ENCODE measurements at places on chromosomes 2 and 18.
A peak's percentile ranks its signal among the peaks of the same experiment; 100 is the strongest.

DNA sequence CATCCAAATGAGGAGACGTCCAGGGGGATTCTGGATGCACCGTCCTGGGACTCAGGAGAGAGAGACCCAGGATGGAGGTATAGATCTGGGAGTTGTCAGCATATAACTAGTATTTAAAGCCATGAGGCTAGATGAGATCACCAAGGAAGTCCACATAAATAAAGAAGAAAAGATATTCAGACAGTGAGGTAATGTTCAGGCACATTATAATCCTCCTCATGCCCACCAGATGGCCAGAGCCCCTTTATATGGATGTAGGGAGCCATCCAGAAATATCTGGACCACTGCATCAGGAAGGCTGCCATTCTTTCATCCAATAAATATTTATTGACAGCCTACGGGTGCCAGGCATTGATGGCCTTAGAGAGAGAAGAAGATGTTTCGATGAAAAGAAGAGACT is 21.2 kb upstream of the NCKAP5 start:
- no peak for DNase-seq

GRCh38 chr2:162004031-162004430 is 70.0 kb downstream of the DPP4 start:
- no peak for DNase-seq

GRCh38 chr2:113079131-113079530 is 11.4 kb downstream of the IL1F10 start:
- DNase-seq: no peak

GRCh38 chr2:63819256-63819655 is 22.4 kb upstream of the UGP2 start:
- DNase-seq: no peak

- DNase-seq: no peak
Measured at GRCh38 chr2:82013641-82014040, 1709.1 kb upstream of the LRRTM1 start.

DNA sequence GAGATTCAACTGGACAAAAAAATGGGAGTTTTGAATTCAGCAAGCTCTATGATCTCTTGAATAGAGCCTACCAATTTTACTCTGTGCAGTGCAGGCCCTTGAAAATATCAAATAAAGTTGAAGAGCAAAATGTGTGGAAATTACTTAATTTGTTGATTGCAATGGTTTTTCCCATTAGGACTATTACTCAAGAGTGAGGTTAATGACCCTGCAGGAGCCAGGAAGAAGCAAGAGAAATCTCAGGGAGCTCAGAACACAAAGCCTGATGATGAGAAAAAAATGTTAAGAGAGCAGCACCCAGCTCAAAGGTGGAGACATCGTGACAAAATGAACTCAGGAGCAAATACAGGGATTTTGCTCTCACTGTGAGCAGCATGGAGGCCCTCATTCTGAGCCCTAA is 337.6 kb upstream of the TRIB2 start:
- DNase-seq: no peak

- DNase-seq: no peak
Measured at GRCh38 chr2:172173174-172173706, 70.5 kb upstream of the DLX2 start.

DNA sequence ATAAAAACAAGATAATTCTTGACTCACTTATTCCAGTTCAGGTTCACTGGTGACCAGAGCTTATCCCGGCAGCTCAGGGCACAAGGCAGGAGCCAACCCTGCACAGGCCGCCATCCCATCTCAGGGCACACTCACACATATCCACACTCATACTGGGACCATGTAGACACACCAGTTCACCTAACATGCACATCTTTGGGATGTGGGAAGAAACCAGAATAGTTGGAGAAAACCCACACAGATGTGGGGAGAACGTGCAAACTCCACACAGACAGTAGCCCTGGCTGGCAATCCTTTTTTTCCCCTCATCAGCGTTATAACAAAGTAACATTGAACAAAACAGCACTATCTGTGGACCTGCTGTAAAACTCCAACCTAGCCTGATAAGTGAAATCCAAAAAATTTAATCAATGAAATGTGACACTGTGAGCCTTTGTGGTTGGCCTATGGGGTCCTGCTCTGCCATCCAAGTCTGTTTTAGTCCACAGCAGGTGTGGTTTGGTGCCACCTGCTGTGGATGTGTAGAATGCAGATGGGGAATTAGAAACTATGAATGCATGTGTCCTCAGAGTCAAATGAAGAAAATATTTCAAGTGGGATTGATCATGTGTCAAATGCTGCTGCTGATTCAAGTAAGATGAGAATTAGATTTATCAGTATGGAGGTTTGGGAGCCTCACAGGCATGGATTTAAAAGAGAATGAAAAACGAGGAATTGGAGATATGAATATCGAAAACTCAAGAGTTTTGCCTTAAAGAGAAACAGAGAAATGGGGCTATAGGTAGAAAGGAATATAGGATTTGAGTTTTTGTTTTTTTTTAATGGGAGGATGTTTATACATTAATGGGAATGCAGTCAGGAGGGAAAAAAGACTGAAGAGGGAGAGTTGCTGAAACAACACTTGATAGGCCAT is 47.0 kb downstream of the UGP2 start:
- peak; percentile 55 for DNase-seq

DNA sequence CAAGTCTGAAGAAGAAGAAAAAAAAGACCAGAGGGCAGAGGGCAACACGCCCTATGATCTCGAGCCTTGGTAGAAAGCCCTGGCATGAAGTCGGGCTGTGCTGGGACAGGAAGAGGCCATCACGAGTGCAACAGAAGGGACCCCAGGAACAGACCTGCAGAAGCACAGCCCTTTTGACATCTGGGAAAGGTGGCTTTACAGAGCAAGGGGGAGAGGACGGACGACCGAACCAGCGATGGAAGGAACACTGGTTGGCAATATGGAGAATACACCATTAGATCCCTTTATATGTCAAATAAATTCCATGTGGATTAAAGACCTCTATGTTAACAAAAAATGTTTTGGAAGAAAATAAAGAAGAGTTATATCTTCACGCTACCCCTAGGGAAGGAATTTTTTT is 10.7 kb downstream of the KIF1A start:
- no peak for DNase-seq

GRCh38 chr2:233349005-233349998 is 5.0 kb upstream of the DGKD start:
- peak; percentile 88 for DNase-seq

DNA sequence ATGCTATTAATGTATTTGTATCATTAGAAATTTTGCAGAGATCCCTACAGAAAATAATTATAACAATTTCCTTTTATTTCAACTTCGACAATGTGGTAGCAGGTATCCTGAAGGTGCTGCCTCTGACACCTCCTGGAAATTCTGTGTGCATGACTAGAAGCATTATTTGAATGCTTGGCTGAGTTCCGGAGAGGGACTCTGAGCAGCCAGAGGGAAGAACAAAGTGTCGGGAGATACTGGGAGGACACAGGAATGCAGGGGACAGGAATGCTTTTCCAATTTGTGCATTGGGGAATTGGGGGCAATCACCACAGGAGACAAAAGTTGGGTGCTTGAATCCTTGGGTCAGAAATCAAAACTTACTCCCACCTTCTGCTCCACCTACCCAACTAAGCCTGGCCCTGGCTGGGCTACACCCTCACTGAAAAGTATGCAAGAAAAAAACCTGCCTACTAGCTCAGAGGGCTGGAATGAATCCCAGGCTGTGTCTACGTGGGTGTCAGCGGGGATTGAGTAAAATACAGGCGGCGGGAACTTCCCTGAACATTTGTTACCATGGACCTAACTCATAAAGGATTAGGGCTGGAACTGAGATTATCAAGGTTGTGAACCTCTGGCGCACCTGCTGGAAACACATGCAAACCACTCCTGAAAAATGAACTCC is 299.3 kb downstream of the SOX11 start:
- DNase-seq: no peak

DNA sequence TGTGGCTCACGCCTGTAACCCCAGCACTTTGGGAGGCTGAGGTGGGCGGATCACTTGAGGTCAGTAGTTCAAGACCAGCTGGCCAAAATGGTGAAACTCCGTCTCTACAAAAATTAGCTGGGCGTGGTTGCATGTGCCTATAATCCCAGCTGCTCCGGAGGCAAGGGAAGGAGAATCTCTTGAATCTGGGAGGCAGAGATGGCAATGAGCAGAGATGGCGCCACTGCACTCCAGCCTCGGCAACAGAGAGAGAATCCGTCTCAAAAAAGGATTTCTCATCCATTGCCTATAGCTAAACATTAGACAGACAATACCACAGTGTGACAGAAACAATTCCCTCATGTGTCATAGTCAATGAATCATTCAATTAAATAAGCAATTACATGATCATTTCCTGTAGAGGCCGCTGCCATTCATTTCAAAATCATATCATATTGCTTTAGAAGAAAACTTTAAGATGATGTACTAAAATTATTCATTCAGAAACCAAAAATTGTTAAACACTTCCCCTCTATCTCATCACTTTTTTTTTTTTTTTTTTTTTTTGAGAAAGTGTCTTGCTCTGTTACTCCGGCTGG is 69.5 kb upstream of the TGIF1 start:
- DNase-seq: no peak

- no peak for DNase-seq
Measured at GRCh38 chr2:15728245-15728938, 136.7 kb downstream of the DDX1 start.

DNA sequence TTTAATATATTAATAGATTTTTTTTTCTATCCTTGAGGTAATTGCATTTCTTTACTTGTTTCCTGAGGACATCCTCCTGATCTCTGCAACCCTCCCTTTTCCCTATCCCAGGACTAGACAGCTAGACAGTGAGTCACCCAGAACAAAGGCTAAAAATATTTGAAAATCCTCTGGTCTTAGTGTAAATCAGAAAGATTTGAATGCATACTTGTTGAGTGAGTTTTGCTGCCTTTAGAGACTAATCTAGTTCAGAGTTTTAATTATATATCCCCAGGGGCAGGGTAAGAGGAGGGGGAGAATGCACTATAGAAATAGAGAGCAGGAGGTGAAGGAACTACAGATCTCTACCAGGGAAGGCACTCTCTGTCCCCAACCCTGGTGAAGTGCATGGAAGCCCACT is 202.3 kb upstream of the TCF4 start:
- no peak for DNase-seq

GRCh38 chr2:118168615-118169014 is 80.3 kb downstream of the INSIG2 start:
- no peak for DNase-seq

DNA sequence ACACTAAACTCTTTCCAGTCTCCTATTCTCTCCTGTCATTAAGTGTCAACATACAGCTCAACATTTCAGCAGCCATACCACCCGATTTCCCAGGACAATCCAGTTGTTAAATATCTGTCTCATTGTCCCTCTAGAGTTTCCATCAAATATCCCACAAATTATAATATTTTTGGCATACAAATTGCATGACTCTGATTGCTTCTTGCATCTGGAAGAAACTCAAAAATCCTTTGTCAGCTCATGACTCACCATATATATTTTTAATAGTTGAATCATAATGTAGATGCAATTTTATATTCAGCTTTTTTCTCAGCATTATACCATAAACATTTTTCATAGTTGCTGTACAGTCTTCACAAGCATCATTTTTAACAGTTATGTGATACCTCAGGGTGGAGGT is 7.2 kb downstream of the SLC30A3 start:
- DNase-seq: no peak

GRCh38 chr18:10863026-10863425 is 286.3 kb downstream of the PIEZO2 start:
- DNase-seq: no peak

Measured in RPMI8226 (cell line).